GM12878 (cell line): ENCODE measurements at places on chromosomes 1 and 21. TPM values are rescaled to one million over a fixed set of nuclear protein-coding genes. Genes with fewer than 3 reads are reported as not detected.

GRCh38 chr1:217134857-217135568, 411.8 kb upstream of the ESRRG start:
- no peak for DNase-seq

DNA sequence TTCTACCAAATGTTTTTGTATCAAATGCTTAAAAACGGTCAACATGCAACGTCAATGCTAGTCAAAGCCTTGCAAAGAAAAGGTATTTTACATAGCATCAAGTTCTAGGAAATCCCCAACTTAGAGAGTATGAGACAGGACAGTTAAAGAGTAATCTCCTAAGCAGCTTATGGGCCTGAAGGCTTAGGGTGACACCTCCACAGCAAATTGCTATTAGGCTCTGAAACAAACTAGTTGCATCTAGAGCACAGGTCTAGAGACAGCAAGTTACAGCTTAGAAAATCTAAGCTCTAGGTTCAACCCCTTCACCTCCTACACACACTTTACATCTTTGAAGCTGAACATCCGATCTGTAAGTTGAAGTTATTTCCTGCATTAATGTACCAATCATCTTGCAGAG, 13.7 kb downstream of the PABPC4 start:
- no peak for DNase-seq

The SPRR1B gene
- polyA plus RNA-seq: not detected in 2 replicates

The TBX15 gene
- polyA plus RNA-seq: 0.96 and 1.3 TPM in 2 replicates

The PCSK9 gene
- not detected in 2 replicates for polyA plus RNA-seq
